Activated CD4-positive, alpha-beta T cell treated with anti-CD3 and anti-CD28 coated beads for 1 hour (primary cell): ENCODE measurements at places on chromosomes 1 and 21.

GRCh38 chr1:23810818-23811540 is 10.4 kb upstream of the GALE start:
- no peak for DNase-seq

DNA sequence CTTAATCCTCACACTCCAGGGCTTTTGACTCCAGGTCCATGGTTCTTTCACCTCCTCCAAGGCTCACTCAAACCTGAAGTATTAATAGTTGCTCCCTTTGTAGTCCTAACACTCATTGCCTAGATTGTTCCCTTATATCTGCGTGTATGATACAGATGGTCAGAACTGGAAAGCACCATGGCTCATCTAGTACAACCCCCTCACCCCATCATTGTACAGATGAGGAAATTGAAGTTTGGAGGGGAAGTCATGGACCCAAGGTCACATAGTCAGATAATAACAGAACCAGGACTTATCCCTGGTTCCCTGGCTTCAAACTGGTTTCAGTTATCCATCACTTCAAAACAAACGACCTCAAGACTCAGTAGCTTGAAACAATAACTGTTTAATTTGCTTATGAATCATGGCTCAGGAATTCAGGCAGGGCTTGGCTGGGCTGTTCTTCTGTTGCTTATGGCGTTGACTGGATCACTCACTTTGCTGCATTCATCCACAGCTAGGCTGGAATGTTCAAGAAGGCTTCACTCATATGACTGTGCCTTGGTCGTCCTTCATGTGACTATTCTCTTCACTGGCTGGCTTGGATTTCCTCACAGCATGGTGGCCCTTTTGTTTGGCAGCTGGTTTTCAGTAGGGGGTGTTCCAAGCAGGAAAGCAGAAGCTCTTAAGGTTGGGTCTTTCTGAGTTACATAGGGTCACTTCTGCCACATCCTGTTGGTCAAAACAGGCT is 5.0 kb downstream of the NOS1AP start:
- DNase-seq, result no peak

GRCh38 chr1:246142320-246142893 is 364.7 kb downstream of the SMYD3 start:
- no peak for DNase-seq

- DNase-seq, result no peak
Measured at GRCh38 chr21:34813266-34813894, 144.6 kb downstream of the CLIC6 start.

- no peak for DNase-seq
Measured at GRCh38 chr1:78043436-78043835, 2.3 kb upstream of the GIPC2 start.
